Iris pigment epithelial cell (primary cell): ENCODE measurements at places on chromosomes 13 and 19.

- DNase-seq, result no peak
Observed at GRCh38 chr19:35083691-35084508, 31.7 kb upstream of the FXYD3 start.

- no peak for DNase-seq
Observed at GRCh38 chr19:35645680-35646511, 2.2 kb upstream of the COX6B1 start.

- DNase-seq, result no peak
Observed at GRCh38 chr19:47544476-47544875, 28.5 kb downstream of the ZNF541 start.

- DNase-seq, result no peak
Observed at GRCh38 chr19:44113784-44114390, 688 bp downstream of the ZNF225 start.

GRCh38 chr13:30413842-30414241 is 8.5 kb upstream of the UBE2L5 start:
- no peak for DNase-seq

DNA sequence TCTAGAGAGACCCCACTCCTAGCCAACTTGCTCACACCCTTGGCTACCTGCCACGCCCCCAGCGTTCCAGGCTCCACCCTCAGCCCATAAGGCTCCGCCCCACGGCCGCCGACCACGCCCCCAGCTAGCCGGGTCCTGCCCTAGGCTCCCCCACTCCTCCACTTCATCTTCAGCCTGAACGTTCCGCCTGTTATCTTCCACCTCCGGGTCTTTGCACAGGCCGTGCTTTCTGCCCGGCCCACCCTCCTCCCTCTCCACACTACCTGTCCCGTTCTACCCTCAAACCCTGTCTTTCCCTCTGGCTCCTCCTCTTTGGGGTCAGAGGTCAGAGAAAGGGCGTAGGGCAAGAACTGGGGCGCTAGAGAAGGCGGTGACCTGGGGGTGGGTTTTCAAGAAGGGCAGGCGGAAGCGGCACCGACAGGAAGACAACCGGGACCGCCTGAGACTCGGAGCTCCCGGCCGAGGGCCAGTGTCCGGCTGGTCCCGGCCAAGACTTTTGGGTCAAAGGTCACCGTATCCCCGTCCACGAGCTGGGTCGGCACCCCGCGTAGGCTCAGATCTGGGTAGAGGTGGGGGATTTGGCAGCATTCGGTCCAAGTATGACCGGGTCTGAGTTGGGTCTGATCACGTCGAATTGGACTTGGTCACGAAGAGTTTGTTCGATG is 2.2 kb downstream of the PDE4C start:
- peak; percentile 19 for DNase-seq

DNA sequence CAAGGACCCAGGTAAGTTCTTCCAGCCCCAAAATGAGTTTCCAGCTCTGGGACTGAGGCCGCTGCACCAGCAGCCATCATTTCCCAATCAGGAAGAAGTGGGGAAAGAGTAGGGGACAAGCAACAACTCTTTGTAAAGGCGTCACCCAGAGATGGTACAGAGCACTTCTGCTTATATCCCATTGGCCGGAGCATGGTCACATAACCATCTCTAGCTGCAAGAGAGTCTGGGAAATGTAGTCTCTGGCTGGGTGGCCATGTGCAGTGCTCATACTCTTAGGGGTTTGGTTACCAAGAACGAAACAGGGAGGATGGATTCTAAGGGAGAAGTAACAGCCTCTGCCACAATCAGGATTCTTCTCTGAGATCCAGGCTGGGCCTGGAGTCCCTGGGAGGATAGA is 26.3 kb downstream of the CKM start:
- DNase-seq, result no peak

- no peak for DNase-seq
Observed at GRCh38 chr13:53422415-53422814, 393.8 kb downstream of the OLFM4 start.

DNA sequence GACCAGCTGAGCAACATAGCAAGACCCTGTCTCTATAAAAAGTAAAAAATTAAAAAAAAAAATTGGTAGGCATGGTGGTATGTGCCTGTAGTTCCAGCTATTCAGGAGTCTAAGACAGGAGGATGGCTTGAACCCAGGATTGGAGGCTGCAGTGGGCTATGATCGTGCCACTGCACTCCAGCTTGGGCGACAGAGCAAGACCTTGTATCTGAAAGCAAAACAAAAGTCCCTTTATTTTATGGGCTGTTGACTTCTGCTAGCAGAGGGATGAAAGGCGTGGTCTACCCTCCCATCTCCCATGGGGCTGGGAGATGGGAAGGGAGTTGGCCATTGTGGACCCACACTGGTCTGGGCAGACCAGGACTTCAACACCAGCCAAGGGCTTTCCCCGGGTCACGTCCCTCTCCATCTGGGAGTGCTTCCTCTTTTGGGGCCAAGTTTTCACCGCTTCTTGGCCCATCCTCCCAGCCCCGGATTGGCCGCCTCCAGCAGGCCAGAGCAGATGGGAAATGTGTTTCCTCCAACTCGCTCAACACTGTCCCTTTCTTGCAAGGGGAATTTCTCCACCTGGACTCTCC is 2.2 kb upstream of the TNFSF9 start:
- no peak for DNase-seq

GRCh38 chr19:42024622-42025111 is 30.6 kb upstream of the ATP1A3 start:
- DNase-seq, result no peak

DNA sequence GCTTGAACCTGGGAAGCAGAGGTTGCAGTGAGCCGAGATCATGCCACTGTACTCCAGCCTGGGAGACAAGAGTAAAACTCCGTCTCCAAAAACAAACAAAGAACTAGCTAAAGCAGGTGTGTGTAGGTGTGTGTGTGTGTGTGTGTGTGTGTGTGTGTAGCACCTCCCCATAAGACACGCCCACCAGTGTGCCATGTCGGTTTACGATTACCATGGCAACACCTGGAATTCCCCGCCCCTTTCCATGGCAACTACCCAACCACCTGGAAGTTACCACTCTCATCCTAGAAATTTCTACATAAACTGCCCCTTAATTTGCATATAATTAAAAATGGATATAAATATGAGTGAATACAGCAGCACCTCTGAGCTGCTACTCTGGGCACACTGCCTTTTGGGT is 80.9 kb upstream of the ADGRE5 start:
- DNase-seq, result no peak

GRCh38 chr13:112638919-112639318 is 50.9 kb upstream of the ATP11A start:
- DNase-seq, result no peak

DNA sequence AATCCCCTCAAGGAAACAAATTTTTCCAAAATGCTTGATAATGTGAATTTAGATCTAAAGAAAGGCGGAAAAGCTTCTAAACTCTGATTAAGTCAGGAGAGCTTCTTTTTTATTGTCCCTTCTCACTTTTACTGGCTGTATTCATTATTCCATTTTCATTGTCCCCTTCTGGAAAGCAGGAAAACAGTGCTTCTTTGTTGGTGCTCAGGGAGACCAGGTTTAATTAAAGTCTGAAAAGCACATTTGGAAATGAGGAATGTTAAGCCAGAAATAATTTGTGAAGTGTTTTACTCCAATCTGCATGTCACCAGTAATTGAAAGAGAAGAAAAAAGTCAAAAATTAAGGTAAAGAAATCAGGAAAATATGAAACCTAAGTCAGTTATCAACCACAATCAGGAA is 43.5 kb upstream of the TSC22D1 start:
- no peak for DNase-seq

DNA sequence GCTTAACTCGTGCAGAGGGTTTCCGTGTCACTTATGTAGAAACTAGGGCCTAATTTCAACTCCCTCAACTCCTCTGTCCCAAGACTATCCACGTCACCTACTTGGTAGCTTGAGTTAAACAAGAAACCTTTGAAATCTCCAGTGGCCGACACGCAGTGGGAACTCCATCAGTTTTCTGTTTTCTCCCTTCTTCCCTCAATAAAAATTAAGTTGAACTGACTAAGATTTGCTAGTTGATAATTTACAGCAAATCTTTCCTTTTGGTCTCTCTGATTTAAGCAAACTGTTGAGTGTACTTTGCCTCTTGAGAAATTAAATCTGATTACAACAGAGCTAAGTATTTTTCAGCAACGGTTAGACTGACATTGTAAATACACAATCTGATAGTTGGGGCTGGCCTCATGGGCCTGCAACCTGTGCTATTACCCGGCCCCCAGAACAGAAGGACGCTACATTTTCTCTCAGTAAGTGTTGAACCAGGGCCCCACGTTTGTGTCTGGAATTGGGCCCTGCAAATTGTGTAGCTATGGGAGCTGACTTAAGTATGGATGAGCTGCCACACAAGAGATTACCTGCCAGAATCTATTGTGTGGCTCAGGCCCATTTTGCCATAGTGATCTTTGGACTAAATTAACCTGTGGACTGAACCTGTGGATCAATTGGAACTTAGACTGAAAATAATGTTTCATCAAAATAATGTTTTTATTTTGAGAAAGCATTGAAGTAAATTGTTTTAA is 708 bp upstream of the ESD start:
- no peak for DNase-seq

GRCh38 chr13:45385320-45385719 is 32.9 kb downstream of the SLC25A30 start:
- no peak for DNase-seq

- no peak for DNase-seq
Observed at GRCh38 chr13:75402787-75403186, 79.2 kb downstream of the TBC1D4 start.

- no peak for DNase-seq
Observed at GRCh38 chr19:49626226-49626625, 13.7 kb downstream of the RRAS start.

- no peak for DNase-seq
Observed at GRCh38 chr13:24036115-24036514, 124.4 kb upstream of the SPATA13 start.

DNA sequence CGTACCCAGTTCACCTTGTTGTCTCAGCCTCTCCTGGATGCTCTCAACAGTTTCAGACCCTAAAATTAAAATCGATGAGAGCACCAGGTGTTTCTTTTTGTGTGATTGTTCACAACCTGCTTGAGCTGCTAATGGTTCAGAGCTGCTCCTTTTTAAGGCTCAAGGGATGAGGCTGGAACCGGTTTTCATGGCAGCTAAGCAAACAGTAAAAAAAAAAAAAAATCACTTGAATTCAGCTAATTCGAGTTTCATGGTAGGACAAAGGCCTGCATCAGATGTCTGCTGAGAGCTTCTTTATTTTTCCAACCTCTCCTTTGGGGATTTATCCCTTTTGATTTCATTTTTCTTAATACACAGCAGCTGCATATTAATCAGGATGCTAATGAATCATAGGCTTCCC is 6.5 kb downstream of the SYCE2 start:
- no peak for DNase-seq

- peak; percentile 1 for DNase-seq
Observed at GRCh38 chr13:58583966-58584365, 952.4 kb downstream of the PCDH17 start.

DNA sequence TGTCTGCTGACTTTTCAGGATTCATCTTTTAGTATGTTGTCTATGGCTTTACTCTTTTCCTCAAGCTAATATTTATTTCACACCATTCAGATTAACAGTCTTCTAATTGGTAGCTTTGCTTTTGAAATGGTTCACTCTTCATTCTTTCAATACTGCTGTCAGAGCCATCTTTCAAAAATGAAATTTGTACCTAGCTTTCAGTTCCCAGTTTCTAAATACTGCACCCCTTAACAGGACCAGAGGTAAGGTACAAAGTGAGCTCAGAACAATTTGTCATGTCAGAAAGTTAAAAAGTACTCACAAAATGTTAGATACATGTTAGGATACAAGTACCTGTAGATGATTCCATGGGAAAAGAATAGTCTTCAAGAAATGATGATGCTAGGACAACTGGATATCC is 83.0 kb downstream of the FNDC3A start:
- no peak for DNase-seq

GRCh38 chr19:1079566-1080111 is 12.7 kb downstream of the ARHGAP45 start:
- no peak for DNase-seq

- DNase-seq, result peak; percentile 32
Observed at GRCh38 chr19:44876930-44877535, 14.0 kb upstream of the TOMM40 start.

DNA sequence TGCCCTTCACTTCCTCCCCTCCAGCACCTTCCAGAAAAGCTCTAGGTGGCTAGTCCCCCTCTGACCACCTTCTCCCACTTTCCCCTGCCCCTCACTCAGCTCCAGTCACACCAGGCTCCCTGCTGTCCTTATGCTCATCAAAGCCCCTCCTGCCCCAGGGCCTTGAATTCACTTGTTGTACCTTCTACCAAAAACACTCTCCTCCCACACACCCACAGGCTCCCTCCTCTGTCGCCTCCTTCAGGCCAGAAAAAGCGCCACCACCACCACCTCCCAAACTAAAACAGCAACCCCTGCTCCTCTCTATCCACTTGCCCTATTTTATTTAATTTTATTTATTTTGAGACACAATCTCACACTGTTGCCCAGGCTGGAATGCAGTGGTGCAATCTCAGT is 4.8 kb upstream of the CEACAM16 start:
- DNase-seq, result no peak

- DNase-seq, result no peak
Observed at GRCh38 chr13:50691176-50691680, 152.3 kb downstream of the DLEU7 start.

GRCh38 chr19:5900976-5901375 is 2.6 kb downstream of the NDUFA11 start:
- no peak for DNase-seq

DNA sequence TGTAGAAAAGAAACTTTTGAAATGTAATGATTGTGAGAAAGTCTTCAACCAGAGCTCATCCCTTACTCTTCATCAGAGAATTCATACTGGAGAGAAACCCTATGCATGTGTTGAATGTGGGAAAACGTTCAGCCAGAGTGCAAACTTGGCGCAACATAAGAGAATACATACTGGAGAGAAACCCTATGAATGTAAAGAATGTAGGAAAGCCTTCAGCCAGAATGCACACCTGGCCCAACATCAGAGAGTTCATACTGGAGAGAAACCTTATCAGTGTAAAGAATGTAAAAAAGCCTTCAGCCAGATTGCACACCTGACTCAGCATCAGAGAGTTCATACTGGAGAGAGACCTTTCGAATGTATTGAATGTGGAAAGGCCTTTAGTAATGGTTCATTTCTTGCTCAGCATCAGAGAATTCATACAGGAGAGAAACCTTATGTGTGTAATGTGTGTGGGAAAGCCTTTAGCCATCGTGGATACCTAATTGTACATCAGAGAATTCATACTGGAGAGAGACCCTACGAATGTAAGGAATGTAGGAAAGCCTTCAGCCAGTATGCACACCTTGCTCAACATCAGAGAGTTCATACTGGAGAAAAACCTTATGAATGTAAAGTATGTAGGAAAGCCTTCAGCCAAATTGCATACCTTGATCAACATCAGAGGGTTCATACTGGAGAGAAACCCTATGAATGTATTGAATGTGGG is 19.3 kb downstream of the ZNF583 start:
- peak; percentile 5 for DNase-seq

- peak; percentile 22 for DNase-seq
Observed at GRCh38 chr19:51546650-51547396, 15.4 kb upstream of the SIGLEC6 start.

DNA sequence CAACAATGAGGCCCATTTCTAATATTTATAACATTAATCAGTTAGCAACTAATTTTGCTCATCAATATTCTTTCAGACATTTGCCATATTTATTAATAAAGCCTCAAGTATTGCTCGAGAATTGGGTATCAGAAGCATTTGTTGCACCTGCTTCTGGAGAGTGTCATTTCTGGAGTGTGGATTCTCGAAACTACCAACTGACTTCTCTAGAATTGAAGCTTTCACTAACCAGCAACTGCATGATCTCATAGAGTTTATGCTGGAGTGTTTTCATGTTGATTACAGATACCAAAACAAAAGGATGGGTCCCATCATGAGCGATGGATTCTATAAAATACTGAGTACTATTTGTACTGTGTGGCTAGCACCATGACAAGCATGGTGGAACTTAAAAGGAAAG is 121.0 kb upstream of the SLC7A1 start:
- no peak for DNase-seq
